ENCODE measurements at places on chromosomes 2 and 18. TPM values are rescaled to one million over a fixed set of nuclear protein-coding genes. Genes with fewer than 3 reads are reported as not detected.

Gene DNAJC5G
- not detected for total RNA-seq

GRCh38 chr2:173761603-173762119, 203.5 kb downstream of the SP3 start:
- no peak for DNase-seq

Gene GPR55
- total RNA-seq: 7.5 TPM

Gene NFE2L2
- total RNA-seq: 48.1 TPM

Gene B3GNT7
- total RNA-seq: 33.2 TPM

DNA sequence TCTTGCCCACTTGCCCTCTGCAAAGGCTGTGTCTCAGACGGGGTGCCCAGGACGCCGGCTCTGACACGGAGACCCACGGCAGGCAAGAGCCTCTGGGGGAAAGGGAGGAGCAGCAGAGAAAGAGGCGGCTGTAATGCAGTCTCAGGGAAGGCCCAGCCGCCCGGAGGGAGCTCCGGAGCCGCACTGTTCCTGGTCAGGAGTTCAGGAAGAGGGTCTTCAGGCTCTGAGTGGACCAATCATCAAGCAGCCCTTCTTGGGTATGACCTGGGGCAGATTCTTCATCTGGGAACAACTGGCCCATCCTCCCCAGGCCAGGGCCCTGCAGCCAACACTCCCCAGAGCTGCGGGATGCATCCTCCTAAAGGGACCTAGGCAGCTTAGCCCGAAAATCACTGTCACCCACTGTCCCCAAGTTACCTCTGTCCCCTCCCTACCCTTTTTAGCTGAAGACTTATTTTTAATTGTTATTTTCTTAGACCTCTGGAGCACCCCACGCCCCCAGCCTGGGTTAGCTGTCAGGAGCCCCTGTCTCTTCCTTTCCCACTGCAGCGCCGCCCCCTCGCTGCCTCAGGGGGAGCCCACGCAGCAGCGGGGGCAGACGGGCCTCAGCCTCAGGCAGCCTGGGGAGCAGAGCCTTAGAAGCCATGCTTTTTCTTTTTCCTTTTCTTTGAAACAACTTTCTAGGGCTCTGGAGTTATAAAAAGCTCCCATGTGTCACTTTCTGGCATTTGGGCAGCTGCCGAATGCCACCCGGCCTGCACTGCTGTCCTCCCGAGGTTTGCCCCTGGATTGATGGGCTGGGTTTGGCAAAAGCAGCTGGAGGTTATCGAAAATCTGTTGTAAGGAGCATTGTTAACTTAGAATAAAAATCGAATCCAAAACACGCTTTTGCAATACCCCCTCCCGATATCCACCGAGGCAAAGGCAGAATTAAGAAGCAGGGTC, 644 bp upstream of the NEU2 start:
- DNase-seq: no peak

DNA sequence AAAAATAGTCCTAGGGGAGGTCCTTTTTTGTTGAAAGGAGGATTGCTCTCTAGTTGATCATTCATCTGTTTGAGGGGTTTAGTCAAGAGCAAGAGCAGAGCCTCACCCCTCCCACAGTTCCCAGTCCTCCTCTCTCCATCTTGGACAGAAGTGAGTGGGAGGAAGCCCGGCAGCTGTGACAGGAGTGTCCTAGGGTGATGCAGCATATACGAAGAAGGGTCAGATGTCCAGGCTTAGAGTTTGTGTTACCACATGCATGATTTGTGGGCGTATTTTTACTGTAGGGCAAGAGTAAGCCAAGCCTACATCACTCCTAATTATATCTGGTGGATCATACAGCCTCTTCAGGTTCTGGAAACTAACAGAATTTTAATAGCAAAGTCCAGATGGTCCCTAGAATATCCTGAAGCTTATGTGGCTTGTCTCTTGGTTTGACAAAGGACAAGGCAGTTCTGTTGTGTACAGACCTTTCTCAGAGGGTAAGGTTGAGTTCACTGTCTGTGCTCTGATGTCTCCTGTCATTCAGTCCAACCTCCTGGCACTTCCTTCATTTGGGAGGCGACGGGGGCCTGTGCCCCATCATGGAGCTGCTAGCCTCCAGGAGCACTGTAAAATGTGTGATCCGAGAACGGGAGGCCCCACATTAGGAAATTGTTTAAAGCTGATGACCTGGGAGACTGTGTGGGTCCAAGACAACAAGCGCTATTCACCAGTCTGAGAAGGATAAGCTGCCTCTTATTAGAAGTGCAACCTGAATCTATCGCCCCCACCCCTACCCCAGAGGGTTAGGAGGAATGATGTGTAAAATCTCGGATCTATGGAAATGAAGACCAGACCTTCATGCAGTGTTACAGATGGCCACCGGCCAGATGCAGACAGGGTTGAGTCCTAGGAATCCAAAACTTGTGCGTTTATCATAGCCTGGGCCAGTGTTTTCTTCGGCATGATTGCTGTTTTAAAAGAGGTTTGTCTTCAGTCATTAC, 6.9 kb downstream of the CEP68 start:
- peak; percentile 41 for DNase-seq

- no peak for DNase-seq
Measured at GRCh38 chr2:32632089-32632488, 4.2 kb downstream of the TTC27 start.

Gene CD8B2
- not detected for total RNA-seq

GRCh38 chr2:177261116-177262060, 3.1 kb downstream of the NFE2L2 start:
- no peak for DNase-seq

GRCh38 chr2:17876590-17876989, 1.9 kb upstream of the KCNS3 start:
- no peak for DNase-seq

GRCh38 chr2:212991120-212991519, 160.3 kb downstream of the IKZF2 start:
- DNase-seq: no peak

DNA sequence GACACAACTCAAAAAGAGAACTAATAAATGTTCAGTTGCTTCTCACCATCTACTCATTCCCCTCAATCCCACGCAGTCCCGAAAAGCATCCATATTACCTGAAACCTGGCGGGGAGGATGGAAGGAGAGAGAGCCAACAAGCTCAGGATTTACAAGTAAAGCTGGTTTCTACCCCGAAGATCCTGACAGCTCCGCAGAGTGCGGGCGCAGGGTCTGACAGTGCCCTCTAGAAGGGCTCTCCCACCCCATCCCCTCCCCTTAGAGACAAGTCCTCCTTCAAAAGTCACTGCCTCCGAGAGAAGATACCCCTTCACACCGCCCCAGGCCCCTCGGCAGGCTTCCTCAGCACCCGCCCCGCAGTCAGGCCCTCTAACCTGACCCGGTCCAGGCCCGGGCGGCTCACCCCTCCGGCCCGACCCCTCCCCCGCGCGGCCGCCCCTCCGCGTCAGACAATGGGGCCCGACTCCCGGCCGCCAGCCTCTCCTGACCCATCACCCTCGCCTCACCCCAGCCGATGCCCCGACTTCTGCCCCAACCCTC, 550 bp downstream of the RAB1A start:
- DNase-seq: no peak

GRCh38 chr2:219426068-219426443, 7.9 kb downstream of the DES start:
- DNase-seq: peak; percentile 45

DNA sequence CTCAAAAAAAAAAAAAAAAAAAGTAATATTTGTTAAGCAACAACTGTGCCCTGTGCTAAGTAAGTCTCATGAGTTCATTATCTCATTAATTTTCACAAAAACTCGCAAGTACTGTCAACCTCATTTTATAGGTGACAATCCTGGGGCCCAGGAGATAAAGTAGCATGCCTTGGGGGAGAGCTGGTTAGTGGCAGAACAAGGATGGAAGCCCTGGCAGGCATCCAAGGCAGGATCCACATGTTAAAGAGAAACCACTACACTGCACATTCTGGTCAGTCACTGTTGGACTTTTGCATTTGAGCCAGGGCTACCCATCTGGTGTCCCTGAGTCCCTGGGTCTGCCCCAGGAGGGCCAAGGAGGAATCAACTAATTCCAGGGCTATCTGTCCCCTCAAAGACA, 54.6 kb downstream of the ZFP36L2 start:
- peak; percentile 33 for DNase-seq

Gene IL36B
- not detected for total RNA-seq

DNA sequence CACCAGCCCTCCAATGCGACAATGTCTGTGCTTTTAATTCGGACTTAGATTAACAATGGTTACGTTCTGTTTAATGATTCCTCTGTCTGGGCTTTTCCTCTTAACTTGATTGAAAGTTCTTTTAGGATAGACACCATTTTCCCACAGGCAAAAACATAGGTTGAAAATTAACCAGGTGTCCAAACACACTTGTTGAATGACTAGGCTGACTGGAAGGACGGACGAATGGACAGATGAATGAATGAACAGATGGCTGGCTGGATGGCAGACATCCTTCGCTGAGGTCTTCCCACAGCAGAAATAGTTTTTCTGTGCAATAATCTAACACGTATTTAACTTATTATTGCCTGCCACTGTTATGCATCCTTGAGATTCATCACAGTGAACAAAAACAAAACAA, 298.8 kb downstream of the SRBD1 start:
- no peak for DNase-seq

DNA sequence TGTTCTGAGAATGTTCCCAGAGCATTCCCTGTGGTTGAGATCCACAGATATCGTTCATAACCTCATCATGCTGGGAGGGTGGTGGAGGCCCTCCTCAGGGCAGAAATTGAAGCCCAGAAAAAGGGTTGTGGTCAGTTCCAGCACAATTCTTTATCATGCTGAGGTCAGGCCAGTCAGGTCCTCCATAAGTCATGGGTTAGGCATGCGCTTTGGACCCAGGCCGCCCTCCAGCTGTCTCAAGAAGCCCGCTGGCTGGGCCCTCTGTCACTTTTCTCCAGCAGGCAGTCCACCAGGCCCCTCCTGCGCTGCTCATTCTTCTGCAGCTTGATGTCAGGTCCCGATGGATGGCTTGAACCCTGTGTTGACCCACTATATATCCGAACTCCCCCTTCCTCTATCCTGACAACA, 151.1 kb upstream of the NT5C1B start:
- no peak for DNase-seq

DNA sequence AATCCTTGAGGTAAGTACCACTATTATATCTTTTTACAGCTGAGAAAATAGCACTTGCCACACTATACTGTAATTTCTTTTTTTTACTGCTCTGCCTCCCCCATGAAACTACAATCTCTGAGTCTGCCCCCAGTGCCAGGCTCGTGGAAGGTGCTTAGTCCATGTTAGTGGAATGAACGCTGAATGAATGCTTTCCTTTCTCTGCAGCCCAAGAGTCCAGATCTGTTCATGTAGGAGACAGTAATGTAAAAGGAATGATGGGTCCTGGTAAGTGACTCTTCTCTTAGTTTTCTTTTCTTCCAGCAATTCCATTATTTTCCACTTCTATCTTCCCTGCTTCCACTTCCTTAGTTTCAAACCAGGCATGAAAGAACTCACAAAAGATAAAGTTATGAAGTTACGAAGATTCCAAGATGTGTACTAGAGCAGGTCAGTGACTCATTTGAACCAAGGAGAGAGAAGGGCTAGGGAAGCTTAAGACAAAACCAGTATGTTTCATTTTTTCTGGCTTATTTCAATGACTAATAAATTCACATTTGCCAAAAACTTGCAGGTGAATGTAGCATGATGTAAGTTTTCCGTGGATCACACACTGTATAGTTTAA, 46.0 kb downstream of the ARHGEF33 start:
- DNase-seq: no peak
